Stimulated activated CD8-positive, alpha-beta memory T cell treated with anti-CD3 and anti-CD28 coated beads, Interleukin-15, amount 100 ng/mL, for 24 hours (primary cell): ENCODE measurements at places on chromosomes 13 and 19.

DNA sequence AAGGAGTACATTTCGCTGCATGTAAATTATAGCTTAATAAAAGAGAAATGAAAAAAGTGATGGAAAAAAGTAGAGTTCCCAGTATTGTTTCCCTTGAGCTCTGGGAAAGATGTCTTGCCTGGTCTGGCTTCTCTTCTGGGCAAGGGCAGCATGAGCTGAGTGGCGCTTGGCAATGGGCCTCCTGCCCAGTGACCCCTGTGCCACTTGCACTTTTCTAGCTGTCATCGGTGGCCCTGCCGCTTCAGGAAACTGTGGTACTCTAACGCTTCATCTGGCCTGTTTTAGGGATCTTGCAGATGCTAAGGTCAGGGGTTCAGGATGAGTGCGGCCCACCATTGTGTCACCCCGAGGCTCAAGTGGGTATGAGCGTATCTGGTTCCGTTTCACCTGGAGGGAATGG is 161.4 kb downstream of the MTUS2 start:
- DNase-seq, result no peak

DNA sequence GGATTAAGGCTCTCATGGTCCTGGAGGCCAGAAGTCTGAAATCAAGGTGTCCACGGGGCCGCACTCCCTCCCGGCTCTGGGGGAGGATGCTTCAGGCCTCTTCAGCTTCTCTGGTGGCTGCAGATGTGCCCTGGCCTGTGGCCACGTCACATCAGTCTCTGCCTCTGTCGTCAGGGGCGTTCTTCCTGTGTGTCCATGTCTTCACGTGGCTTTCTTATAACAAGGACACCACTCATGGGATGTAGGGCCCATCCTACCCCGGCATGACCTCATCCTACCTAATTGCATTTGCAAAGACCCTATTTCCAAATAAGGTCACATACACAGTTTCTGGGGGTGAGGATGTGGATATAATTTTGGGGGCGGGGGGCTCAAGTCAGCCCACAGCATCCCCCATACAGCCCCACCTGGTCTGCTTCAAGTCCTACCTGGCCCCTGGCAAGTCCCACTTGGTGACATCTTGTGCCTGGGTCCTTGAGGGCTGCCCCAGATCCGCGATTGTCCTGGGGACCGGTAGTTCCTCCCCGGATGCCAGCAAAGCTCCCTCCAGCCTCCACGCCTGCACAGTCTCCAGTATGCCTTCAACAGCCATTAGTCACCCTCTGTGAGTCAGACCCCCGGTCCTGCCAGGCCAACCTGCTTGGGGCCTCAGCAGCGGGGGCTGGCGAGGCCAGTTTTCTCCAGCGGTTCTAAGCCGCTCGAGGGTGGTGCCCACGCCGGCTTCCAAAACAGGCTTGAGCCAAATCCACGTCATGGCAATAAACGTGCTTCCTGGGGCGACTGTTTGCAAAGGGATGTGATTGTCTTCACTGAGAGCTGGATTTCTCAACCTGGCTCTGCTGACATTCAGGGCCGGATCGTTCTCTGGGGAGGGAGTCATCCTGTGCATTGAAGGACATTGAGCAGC is 32.2 kb downstream of the MYO9B start:
- no peak for DNase-seq

GRCh38 chr19:1324806-1325567 is 39.3 kb downstream of the EFNA2 start:
- no peak for DNase-seq

GRCh38 chr19:2273356-2274184 is 8.4 kb downstream of the PEAK3 start:
- DNase-seq, result peak; percentile 63

DNA sequence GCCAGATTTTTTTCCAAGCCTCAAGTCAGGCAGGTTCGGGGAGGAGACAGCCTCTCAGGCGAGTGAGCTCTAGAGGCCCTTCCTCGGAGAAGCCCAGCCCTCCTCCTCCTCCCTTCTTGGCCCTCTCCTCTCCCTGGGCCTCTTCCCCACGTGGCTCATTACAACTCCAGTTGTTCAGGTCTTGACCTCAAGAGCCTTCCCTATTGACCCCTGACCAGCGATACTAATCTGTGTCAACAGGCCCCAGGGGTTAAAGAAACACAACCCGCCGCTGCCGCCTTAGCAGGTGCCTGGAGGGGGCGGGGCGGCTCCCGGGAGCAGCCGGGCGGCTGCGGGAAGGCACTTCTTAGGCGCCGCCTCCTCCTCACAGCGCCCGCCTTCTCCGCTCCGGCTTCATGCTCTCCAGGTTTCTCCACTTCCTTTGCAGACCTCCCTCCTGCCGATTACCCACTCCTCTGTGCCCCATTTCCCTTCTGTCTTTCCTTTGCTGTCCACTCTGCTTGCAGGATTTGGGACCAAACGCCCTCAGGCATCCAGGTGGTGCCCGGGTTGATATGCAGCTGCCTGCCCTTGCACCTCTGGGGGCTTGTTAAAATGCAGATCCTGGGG is 51.0 kb downstream of the LYL1 start:
- no peak for DNase-seq

GRCh38 chr13:67343777-67344176 is 113.6 kb upstream of the PCDH9 start:
- no peak for DNase-seq

DNA sequence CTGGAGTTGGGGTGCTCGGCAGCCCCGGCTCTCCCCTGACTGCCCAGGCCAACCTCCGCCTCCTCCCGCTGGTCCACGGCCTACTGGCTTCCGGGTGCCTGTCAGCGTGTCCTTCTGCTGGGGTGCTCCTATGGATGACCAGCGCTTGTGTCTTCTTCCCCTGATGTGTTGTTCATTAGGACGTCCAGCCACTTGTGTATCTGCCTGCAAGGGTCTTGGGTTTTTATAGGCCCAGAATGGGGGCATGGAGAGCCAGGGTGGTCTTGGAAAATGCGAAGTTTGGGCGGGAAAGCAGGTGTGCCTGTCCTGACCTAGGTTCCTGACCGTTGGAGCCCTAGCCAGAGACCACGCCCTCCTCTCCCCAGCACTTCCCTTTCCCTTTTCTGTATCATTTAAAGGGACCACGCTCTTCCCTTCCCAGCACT is 139.8 kb downstream of the SLITRK5 start:
- DNase-seq, result no peak

DNA sequence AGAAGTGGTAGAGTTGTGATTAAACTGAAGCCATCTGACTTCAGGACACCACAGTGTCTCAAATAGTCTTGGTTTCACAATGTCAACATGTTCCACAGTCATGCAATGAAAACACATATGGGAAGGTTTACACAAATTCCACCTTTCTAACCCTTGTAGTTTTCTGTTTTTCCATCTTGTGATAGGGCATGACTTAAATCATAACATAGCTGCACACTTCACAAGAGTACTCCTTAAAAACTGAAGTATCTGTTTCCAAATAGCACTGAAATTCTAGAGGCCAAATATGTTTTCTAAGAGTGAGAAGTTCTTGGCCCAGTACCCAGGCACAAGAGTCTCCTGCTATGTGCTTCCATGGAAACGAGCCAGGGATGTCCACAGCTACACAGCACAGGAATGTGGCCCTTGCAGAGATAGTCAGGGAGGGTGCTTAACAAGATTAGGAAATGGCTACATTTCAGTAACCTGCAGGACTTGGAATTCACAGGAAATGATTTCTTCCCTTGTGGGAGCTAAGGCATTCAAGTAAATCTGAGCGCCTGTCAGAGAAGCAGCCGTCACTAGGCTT is 269.1 kb downstream of the NDFIP2 start:
- DNase-seq, result no peak

DNA sequence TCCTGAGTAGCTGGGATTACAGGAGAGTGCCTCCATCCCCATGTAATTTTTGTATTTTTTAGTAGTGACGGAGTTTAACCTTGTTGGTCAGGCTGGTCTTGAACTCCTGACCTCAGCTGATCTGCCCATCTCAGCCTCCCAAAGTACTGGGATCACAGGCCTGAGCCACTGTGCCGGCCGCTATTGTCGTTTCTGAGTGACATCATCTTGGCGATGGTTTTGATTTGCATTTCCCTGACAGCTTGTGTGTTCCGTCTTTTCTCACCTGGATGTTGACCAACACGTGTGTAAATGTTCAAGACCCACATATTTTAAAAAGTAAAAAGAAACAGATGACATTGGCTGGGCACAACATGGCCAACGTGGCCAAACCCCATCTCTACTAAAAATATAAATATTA is 12.8 kb upstream of the MKNK2 start:
- no peak for DNase-seq

GRCh38 chr13:98089246-98089645 is 53.6 kb upstream of the FARP1 start:
- DNase-seq, result no peak

DNA sequence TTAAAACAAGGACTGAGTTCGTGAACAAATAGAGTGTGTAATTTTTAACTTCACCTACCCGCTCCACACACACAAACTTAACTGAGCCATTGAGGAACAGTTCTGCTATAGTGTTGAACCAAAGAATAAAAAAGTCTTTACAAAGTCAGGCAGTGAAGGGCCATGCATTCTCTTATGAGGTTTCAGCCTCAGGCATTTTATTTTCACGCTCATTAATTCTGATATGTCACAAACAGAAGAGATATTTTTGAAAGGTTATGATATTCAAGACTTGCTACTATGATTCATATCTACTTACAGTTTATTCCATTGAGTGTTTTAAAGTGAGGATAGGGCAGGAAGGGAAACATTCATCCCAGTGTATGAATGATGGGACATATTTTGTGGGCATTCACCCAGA is 282.2 kb downstream of the SLITRK5 start:
- no peak for DNase-seq

DNA sequence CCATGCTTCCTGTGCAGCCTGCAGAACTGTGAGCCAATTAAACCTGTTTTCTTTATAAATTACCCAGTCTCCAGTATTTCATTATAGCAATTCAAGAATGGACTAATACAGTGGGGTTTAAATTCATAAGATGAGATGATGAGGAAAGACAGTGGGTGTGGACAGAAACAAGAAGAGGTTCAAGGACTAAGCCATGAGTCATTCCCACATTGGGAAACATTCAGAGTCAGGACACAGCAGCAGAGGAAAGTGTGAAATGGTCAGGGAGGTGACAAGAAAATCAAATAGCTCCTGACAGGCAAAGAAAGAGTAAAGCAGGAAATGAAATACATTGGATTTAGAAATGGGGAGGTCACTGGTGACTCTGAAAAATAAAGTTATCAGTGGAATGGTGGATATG is 9.1 kb downstream of the ZNF841 start:
- DNase-seq, result no peak

- DNase-seq, result no peak
Observed at GRCh38 chr19:31483226-31483857, 134.1 kb upstream of the TSHZ3 start.

DNA sequence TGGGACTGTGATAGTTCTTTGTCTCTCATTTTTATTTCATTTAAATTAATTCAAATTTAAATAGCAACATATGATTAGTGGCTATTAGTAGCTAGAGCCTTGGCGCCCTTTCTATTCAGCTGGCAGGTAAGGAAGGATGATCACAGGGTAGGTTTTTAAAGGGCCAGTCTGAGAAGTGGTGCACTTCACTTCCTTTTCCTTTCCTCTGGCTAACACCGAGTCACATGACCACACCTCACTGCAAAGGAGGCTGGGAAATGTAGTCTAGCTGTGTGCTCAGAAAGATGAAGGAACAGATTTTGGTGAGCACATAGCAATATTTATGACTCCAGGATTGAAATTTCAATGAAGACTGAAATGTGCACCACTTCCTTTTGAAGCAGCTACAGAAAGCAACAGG is 128.7 kb downstream of the TSHZ3 start:
- no peak for DNase-seq

GRCh38 chr13:26983543-26984320 is 187.9 kb downstream of the USP12 start:
- no peak for DNase-seq

- no peak for DNase-seq
Observed at GRCh38 chr19:35332817-35333216, 3.8 kb downstream of the CD22 start.

- no peak for DNase-seq
Observed at GRCh38 chr13:46113596-46113995, 8.8 kb upstream of the CPB2 start.

GRCh38 chr13:40026741-40027140 is 371.3 kb downstream of the COG6 start:
- peak; percentile 15 for DNase-seq

GRCh38 chr19:797528-798414 is 519 bp downstream of the PTBP1 start:
- peak; percentile 82 for DNase-seq

DNA sequence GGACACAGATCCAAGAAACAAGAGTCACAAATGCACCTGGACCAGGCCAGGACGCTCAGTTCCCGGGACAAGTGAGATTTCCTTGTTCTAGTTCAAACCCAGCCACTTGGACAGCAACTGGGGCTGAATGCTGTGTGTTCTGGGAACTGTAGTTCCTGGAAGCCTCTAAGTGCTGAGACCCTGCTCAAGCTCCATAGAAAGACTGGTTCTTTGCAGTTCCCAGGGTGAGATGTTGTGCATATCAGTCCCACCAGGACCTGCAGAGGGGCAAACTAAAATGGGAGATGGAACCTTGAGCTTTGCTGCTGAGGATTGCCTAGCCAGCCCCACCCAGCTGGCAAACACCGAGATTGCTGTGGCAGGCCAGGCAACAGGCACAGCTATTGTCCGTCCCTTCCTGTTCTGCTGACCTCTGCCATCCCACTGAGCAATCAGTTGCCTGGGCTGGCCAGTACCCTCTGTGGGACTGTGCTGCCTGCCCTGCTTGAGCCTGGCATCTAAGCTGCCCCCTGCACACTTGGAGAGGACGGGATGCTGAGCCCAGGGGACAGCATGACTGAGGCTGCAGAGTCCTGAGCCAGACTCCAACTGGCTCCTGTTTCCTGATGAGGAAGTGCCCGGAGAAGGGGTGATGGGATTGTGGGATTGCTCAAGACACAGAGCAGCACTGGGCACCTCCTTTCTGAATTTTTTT is 1.4 kb upstream of the GIPC1 start:
- DNase-seq, result no peak

GRCh38 chr13:42022796-42023493 is 25.5 kb upstream of the DGKH start:
- no peak for DNase-seq

- DNase-seq, result no peak
Observed at GRCh38 chr19:6030214-6030507, 52.2 kb upstream of the RANBP3 start.

DNA sequence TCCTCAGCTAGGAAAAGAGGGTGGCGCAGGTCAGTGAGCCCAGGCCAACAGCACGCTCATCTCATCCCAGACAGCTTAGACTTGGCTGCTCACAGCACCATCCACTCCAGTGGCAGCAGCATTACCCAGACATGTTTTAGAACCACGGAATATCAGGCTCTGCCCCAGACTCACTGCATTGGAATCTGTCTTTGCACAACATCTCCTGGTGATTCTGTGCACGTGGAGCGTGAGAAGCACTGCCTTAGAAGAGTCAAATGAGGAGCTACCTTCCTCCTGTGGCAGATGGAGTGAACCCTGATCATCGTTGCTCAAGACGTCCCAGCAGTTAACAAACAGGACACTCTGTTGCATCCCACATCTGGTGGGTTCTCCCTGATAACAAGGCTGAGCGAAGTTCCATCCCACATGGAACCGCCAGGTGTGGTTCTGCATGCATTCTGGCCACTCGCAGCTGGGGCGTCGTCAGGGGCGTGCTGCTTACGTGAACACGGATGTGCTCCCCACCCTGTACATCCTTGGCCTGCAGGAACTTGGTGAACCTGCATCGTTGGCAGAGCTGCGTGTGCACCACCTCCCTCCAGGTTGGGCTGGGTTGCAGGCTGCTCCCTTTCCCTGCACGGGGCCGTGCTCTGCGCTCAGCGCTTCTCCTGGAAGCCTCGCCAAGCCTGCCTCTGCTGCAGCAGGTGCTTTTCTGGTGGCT is 25.2 kb upstream of the ATP11A start:
- DNase-seq, result no peak

GRCh38 chr13:42865768-42866102 is 84.4 kb downstream of the FAM216B start:
- DNase-seq, result no peak

GRCh38 chr13:39777527-39778061 is 122.1 kb downstream of the COG6 start:
- DNase-seq, result no peak
